ENCODE measurements at places on chromosomes 1 and 21. TPM values are rescaled to one million over a fixed set of nuclear protein-coding genes. Genes with fewer than 3 reads are reported as not detected.
A peak's percentile ranks its signal among the peaks of the same experiment; 100 is the strongest.

The CYP4A22 gene
- total RNA-seq: not detected

The SH3BGR gene
- 23.2 TPM for total RNA-seq

- no peaks in the 10 kb centered on the region for H3K27me3 ChIP-seq
- H3K4me3 ChIP-seq: no peak overlapping the region
- peak overlapping the region; percentile 83 for H3K27ac ChIP-seq
- no peak for DNase-seq
- H3K36me3 ChIP-seq: no peaks in the 10 kb centered on the region
Observed at GRCh38 chr1:145992502-145992936, 3.9 kb downstream of the TXNIP start.

DNA sequence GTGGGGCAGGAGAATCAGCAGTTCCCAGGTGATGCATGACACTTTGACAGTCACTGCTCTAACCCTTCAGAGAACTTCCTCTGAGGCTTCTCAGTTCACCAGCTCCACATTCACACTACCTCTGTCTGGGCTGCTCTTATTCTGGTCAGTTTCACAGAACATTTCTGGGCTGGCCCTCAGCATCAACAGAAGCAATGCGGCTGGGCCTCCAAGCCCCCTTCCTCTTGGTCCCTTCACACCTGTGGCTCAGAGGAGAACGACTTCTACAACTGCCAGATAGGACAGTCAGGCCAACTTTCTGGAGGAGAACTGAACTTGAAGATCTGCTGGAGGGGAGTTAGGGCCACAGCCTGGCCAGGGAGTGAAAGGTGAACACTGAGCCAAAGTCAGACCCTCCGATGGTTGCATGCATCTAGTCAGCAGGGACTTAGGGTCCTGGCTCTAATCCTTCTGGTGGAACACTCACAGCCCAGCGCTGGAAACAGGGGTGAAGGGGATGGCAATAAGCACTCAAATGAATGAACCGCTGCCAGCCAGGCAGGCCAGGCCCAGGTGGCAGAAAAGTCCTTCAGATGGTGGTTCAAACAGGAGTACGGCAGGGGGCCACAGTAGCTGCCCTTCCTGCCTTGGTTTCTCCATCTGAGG is 274.1 kb downstream of the FOXD2 start:
- no peaks in the 10 kb centered on the region for H3K36me3 ChIP-seq
- peaks cover 20% of the 10 kb centered on the region for H3K4me1 ChIP-seq
- no peak for DNase-seq
- H3K27ac ChIP-seq: no peak overlapping the region

GRCh38 chr21:45990049-45990711 is 8.6 kb downstream of the COL6A1 start:
- H3K27me3 ChIP-seq: no peaks in the 10 kb centered on the region
- H3K36me3 ChIP-seq: no peaks in the 10 kb centered on the region
- H3K27ac ChIP-seq: no peak overlapping the region
- H3K4me1 ChIP-seq: no peaks in the 10 kb centered on the region

- H3K4me1 ChIP-seq: no peaks in the 10 kb centered on the region
- no peaks in the 10 kb centered on the region for H3K36me3 ChIP-seq
- no peak overlapping the region for H3K4me3 ChIP-seq
- H3K27me3 ChIP-seq: no peaks in the 10 kb centered on the region
Observed at GRCh38 chr1:89489047-89489729, 35.4 kb upstream of the LRRC8B start.

- no peaks in the 10 kb centered on the region for H3K36me3 ChIP-seq
- H3K27me3 ChIP-seq: peaks cover 86% of the 10 kb centered on the region
- H3K4me3 ChIP-seq: no peak overlapping the region
- H3K4me1 ChIP-seq: peaks cover 8% of the 10 kb centered on the region
Observed at GRCh38 chr1:119004129-119004527, 16.0 kb upstream of the TBX15 start.

The PADI2 gene
- total RNA-seq: not detected

The TAF1A gene
- total RNA-seq: 3.0 TPM
